ENCODE measurements at places on chromosomes 11 and 22.

- no peak for DNase-seq
Measured at GRCh38 chr11:73265278-73265810, 6.8 kb upstream of the P2RY6 start.

DNA sequence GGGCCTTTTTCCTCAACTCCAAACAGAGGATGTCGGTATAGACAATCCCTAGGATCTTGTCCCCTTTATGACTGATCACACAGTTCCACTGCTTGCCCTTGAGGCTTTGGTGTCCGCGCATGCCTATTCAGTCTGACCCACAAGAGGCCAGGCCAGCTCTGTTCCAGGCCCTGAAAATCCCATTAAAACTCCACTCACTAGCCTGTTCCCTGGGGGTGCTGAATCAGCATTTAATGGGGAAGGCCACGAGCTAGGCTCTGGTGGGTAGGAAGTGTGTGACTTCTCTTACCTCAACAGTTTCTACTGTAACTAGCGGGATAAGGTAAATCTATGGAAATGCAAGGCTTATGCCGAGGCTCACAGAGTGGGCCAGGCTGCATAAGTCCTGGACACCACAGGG is 117.7 kb downstream of the PTPRJ start:
- no peak for DNase-seq

- DNase-seq: no peak
Measured at GRCh38 chr11:24163146-24163545, 333.7 kb upstream of the LUZP2 start.

- DNase-seq: no peak
Measured at GRCh38 chr22:29128891-29129807, 56.3 kb downstream of the KREMEN1 start.

DNA sequence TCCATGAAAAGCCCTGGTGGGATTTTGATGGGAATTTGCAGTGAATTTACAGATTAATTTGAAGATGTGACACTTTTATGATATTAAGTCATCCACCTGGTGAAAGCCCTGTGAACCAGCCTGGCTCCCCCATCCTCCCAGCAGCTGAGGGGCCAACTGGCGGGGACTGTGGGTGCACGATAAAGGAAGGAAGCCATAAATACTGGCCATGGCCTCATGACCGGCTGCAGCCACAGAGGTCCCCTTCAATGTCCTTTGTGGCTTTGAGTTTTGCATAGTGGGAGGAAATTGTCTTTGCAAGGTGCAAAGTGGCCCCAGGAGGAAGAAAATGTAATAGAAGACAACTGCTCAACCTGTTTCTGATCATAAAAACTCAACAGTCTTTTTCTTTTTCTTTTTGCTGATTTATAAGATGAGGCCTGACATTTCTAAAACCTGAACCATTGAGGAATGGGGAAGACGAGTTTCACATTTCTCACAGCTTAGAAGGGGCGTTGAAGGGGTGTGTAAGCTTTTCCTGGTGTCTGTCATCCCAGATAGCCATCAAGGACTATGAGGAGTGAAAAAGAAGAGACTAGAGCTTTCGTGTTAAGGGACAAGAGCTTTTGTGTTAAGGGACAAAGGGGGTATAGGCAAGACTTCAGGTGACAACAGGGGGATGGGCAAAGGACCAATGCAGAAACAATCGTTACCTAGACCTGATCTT is 6.3 kb upstream of the NDUFV1 start:
- no peak for DNase-seq

- DNase-seq: no peak
Measured at GRCh38 chr22:40178417-40179409, 988 bp downstream of the TNRC6B start.

DNA sequence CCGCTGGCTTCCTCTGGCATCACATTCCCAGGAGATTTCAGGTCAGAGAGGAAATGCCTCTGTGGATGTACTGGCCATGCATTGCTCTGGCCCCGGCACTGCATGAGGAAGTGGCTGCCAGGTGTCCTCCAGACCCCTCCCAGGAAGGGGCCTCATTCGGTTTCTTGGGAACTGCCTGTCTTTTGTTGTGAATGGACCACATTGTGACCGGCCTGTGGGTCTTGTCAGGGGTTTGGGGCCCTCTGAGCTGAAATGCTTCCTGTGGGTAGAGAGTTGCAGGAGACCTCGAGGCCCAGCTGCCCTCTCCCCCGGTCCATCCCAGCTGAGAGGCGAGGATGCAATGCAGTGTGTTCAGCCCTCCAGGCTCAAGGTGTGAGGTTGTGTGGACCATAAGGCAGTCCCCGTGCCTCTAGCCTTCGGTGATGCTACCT is 18.8 kb upstream of the ST3GAL4 start:
- DNase-seq: no peak

All from activated CD4-positive, CD25-positive, alpha-beta regulatory T cell (primary cell).